Mesenchymal stem cell (in vitro differentiated cells and primary cell): ENCODE measurements at places on chromosomes 16 and 17.

DNA sequence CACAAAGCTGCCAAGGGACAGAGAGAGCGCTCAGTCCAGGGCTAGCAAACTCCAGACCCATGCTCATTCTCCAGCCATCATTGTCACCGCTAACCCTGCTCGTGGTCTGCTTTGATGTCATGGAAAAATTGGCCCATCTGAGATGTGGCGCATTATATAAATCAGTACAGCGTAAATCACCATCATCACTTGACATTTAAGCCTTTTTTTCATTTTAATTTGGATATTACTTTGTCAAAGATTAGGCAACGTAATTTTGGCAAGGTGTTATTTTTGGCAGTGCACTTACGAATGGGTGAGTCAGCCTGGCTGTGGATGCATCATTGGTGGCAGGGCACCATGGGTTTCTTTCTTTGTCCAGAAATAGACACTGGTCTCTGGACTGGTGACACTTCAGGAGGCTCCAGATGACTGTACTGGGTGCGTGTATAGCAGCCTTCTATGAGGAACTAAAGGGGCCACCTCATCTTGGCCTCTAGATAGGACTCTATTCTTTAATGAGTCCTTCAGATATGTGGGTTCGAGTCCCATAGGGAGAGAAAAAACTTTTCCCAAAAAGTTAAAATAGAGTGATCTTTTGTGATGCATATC is 166.3 kb downstream of the MSI2 start:
- DNase-seq, result peak; percentile 46

GRCh38 chr16:59683709-59684108 is 949.6 kb upstream of the GOT2 start:
- no peak for DNase-seq

- DNase-seq, result no peak
Observed at GRCh38 chr17:8417806-8418205, 17.9 kb upstream of the NDEL1 start.

DNA sequence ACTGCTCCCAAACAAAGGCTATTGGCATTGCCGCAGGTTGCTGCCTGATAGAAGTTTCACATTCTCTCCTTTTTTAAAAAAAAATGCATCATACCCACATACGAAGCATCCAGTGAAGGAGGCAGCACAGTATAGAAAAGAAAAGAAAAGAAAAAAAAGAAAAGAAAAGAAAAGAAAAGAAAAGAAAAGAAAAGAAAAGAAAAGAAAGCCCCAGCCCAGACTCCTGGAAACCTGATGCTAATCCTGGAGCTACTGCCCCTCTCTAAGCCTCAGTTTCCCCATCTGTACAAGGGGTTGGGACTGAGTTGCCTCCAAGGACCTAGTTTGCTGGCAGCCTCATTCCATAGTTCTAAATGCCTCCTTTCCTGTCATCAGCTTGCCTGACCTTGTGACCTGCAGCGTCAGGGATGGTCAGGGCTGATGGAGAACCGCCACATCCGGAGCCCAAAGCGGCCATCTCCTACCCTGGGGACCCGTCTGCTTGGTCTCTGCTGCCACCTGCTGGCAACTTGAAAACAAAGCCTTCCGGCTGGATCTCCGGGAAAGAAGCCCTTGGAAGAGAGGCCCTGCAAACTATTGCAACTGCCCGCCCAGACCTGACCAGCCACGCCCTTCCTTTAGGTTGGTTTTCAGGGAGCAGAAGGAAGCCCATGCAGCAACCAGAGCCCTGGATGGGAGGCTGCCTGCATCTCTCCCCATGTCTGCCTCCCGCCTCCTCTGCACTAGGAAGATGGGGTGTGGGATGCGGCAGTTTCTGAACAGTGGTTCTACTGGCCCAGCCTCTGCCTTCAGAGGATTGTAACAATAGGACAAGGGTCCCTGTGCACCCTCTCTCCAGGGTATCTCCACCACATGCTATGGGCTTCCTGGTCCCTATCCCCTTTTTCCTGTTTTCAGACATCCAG is 13.0 kb downstream of the AIPL1 start:
- peak; percentile 74 for DNase-seq

DNA sequence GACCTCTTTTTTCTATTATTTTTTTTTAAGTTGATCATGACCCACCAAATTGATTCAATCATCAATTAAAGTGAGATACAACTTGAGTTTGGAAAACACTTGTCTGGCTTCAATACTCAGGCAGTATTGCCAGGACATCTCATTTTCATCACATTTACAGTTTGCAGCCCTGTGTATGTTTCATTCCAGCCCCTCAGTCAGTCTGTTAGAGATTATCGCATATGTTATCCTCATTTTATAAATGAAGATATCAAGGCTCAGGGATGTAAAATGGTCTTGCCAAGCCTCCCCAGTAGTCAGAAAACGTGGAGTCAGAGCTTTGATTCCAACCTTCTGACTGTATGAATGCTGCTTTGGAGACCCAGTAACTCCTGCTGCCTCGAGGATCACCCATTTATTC is 87.3 kb upstream of the CACNG3 start:
- DNase-seq, result no peak

DNA sequence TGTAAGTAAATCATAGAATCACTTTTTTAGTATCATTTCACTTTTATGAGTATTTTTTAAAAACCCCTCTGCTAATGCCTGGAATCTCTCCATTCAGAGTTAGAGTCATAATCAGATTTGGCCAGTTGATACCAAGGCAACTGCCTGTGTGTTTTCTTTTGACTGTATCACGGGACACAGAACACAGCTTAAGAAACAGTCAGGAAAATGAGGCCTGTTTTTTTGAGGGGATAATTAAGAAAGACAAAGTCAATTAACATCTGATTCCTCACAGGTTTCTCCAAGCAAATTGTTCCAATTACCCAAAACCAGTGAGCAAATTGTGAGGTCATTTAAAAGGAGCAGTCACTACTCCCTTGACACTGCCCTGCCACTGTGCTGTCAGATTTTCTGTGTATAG is 944.5 kb upstream of the SOX9 start:
- no peak for DNase-seq

DNA sequence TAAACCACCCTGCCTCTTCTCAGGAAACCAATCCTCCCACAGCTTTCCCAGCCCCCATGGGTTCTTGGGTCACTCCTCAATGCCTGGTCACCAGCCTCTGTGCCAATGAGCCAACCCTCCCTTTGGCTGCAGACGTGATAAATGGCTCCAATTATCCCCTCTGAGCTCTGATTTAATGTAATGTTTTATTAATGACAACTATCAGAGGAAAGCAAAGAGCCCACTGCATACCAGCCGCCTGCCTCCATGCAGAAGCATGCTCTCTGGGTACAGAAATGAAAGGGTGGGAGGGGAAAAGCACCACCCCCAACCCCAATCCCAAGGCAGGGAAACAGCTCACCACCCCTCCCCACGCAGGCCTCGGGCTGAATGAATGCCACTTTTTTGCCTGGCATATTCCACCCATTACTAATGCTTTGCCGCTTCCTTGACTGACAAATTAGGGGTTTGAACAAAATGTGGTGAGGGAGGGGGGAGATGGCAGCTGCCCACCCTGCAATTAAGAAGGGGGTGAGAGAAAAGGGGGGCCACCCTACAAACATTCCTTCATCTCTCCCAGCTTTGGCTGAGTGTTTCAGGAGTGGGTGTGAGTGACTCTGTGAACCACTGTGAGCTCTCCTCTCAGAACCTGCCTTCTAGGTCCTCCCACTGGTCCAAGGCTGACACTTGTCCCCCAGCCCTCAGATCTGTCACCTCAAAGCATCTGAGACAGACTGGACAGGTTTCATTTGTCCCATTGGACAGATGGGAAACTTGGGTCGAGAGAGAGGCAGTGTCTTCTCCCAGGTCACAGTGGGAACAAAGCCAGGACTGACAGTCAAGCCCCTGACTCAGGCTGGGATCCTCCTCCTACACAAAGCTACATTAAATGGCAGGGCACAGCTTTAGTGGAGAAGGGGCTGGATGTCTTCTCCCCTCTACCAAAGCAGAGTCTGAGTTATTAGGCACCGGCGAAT is 161.5 kb downstream of the TMEM132E start:
- DNase-seq, result no peak

GRCh38 chr17:58061672-58062071 is 21.5 kb upstream of the DYNLL2 start:
- DNase-seq, result no peak

DNA sequence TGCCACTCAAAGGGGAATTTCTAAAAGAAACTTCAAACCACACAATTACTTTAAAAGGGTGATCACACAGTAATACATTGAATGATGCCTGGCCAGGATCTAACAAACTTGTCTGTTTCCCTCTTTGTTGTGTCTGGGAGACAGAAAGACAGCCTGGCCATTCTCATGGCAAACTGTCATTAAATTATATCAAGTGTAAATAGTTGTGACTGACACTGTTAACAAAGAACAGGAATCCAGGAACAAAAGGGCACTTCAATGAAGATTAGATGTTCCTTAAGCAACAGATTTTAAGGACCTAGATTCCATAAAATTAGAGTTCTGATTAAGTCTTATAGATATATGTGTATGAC is 383.6 kb downstream of the KCNJ2 start:
- no peak for DNase-seq

- DNase-seq, result peak; percentile 22
Observed at GRCh38 chr16:303760-304505, 21.0 kb downstream of the PDIA2 start.

DNA sequence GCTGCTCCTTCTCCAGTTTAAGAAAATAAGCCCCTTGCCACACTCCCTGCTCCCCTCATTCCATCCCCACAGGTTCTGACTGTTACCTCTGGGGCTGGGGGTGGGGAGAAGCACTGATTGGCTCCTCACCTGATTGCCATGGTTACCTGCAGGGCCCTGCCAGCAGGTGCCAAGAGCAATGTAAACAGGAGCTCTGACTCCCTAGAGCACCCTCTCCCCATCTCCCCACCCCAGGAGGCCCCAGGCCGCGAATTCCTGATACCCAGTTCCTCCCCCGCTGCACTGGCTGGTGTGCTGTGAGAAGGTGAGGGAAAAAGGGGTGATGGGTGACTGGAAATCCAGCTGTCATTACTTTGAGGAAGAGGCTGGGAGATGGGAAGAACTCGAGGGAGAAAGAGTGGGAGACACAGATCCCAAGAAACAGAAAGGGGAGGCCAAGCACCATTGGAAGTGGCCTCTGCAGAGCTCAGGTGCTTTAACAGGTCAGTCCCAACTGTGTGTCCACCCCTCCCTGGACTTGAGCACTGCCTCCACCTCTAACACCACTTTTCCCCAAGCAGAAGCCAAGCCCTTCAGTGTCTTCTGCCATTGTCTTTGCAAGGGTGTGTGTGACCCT is 4.5 kb downstream of the PCGF2 start:
- DNase-seq, result no peak

DNA sequence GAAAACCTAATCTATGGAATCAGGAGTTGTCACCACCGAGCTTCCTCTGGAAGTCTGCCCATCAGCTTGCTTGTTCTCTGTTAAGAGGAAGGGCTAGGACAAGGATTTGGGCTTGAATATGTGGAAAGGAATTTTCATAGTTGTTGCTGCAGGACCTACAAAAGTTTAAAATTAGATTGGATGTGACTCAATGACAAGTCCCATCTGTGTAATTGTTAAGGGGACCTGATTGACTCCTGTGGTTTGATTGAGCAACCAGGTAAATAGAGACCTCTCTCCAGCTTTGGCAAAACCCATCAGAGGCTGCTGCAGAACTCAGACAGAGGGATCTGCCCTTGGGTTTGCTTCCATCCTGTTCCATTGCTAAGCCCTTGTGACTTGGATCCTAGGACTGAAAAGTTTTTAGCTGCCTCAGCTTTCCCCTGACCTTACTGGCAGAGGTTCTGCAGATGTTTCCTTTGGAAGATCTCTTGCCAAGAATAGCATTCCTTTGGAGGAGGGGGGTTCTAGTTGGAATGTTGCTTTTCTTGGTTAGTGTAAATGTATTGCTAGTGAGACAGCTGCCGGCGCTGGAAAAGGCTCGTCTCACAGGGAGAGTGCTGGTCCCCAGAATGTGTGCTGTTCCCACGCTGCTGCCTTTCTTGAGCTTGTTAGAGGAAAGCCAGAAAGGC is 50.0 kb downstream of the SF3B3 start:
- peak; percentile 93 for DNase-seq

GRCh38 chr17:1737531-1738291 is 5.0 kb upstream of the SERPINF2 start:
- no peak for DNase-seq

DNA sequence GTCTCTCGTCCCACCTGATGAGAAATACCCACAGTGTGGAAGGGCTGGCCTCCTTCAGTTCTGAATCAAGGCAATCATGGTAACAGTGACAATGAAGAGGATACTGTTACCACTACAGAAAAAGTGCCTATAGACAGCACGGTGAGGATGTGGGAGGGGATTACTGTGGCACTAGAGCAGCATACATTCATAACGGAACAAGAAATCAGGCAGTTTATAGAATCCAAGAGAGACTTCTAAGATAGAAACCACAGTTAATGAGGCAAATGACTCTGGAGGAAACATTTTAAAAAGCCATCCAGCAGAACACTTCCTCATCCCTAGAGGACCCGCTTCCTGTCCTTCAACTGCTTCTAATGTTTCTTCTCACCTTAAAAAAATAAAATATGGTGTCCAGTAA is 2.7 kb downstream of the RUSF1 start:
- no peak for DNase-seq

- no peak for DNase-seq
Observed at GRCh38 chr16:2204416-2205103, 694 bp upstream of the MLST8 start.

DNA sequence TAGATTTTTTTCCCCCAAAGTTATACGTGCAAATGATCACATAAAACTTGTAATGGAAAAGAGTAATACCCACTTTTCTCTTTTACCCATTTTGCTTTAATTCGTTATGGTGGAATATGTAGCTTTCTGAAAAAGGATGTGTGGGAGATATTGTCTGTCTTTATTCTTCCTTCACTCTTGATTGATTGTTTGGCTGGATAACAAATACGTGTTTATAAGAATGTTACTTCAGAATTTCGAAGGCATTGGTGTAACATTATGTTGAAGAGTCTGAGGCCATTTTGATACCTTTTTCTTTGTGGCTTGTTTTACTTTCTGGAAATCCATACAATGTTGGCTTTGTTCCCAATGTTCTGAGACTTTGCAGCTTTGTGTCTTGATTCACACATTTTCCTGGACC is 71.4 kb downstream of the BCAS3 start:
- DNase-seq, result no peak

GRCh38 chr16:85144026-85144915 is 32.0 kb upstream of the CIBAR2 start:
- no peak for DNase-seq

DNA sequence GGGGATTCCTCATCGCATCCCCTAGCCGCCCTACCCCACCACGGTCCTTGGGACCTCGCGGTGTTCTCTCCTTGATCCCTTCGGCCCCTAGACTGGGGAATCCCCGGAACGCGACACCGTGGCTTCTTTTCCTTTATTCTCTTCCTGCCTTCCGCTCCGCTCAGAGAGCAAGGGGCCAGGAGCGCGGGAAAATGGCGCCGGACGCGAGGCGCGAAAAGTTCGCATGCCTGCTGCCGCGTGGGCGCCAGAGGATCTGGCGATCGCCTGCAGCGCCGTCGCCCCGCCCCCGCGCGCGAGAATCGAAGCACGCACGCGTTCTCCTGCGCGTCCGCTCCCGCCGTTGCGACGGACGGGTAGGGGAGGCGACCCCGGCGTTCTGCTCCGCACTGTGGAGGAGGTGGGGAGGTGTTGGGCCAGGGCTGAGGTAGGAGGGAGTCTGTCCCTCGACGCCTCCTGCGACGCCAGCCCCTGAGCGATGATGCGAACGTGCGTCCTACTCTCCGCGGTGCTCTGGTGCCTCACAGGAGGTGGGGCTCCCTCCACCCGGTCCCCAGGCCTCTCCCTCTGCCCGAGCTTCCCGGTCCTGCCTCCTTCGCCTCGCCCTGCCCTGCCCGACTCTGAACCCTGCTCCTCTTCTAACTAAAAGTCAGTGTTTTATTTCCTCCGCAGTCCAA is at the start of gene ZPBP2:
Gene ZPBP2 (plus strand): TSS at position 323 of the 674 bp plus-strand sequence. CDS start 153 bp downstream, at position 476.
- DNase-seq, result no peak
